ENCODE measurements at places on chromosomes 13 and 19. TPM values are rescaled to one million over a fixed set of nuclear protein-coding genes. Genes with fewer than 3 reads are reported as not detected.

DNA sequence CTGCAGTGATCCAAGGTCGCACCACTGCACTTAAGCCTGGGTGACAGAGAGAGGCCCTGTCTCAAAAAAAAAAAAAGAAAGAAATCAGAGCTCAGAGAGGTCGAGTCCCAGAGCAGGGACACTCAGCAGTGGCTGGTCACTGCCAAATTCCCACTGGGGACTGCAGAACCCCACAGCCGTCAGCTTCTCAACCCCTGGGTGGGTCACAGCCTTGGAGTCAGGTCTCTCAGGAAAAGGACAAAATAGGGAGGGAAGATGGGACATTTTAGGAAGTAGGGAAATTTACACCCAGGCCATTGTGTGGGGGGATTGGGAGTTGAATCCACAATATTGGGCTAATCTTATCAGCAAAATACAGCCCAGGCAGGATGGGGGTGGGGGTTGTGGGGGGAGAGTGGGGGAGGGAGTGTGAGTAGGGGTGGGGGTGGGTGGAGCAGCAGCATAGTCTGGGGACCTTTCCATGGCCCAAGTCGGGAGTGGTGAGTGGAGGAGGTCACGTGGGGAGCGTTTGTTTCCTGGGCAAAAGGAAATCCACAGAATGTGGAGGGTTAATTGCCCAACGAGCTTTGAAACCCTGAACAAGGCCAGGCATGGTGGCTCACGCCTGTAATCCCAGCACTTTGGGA, 5.0 kb upstream of the CCDC194 start:
- H3K4me3 ChIP-seq = no peak overlapping the region
- H3K36me3 ChIP-seq = peaks cover 2% of the 10 kb centered on the region
- H3K27me3 ChIP-seq = no peaks in the 10 kb centered on the region
- H3K27ac ChIP-seq = peak overlapping the region; percentile 14
- DNase-seq = no peak

DNA sequence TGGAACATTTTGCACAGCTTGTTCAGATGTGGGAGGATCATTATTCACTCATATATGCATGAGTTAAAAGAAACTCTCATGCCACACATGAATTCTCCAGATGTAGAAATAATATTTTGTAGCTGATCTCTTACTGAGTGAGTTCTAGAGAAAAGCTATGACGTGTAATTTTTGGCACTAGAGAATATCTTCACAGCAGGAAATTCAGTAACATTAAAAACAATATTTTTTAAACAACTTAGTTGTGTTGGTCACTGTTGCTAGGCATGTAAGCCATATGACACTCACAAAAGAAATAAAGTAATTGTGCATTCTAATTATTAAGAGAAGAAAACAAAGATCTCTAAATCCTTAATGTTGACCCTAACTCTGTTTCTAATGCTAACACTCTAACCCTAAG, 371.4 kb upstream of the SLC10A2 start:
- DNase-seq = no peak
- no peaks in the 10 kb centered on the region for H3K27me3 ChIP-seq
- no peak overlapping the region for H3K27ac ChIP-seq
- no peak overlapping the region for H3K4me3 ChIP-seq

GRCh38 chr19:30647891-30648720, 275.9 kb downstream of the ZNF536 start:
- peaks cover 3% of the 10 kb centered on the region for H3K36me3 ChIP-seq
- DNase-seq = no peak
- no peaks in the 10 kb centered on the region for H3K4me1 ChIP-seq
- no peak overlapping the region for H3K4me3 ChIP-seq
- peaks cover 69% of the 10 kb centered on the region for H3K27me3 ChIP-seq

- no peaks in the 10 kb centered on the region for H3K4me1 ChIP-seq
- no peaks in the 10 kb centered on the region for H3K36me3 ChIP-seq
- no peak overlapping the region for H3K27ac ChIP-seq
- no peaks in the 10 kb centered on the region for H3K27me3 ChIP-seq
Measured at GRCh38 chr13:60893801-60894200, 496.8 kb downstream of the TDRD3 start.

GRCh38 chr19:3132971-3133792, 2.7 kb upstream of the GNA15 start:
- peak; percentile 62 for DNase-seq
- peak overlapping the region; percentile 96 for H3K27ac ChIP-seq
- H3K4me3 ChIP-seq = peak overlapping the region; percentile 83
- H3K4me1 ChIP-seq = peaks cover 22% of the 10 kb centered on the region

DNA sequence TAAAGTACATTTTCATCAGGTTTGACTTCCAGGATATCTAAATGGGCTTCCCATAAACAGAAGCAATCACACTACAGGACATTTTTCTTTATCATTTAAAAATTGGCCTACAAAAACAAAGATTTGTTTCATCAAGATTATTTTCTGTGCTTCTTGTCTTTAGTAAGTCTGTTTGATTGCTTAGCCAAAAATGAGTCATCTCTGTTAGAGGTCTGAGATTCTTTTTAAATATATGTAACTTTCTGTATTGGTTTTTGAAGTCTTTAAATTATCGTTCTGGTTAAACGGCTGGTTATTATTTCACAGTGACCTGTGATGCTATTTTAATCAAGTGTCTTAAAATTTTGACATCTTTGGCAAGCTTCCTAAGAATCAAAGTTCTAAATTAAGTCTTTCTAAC, 62.7 kb downstream of the SLITRK1 start:
- no peaks in the 10 kb centered on the region for H3K27me3 ChIP-seq
- no peaks in the 10 kb centered on the region for H3K36me3 ChIP-seq
- no peaks in the 10 kb centered on the region for H3K4me1 ChIP-seq
- DNase-seq = no peak

DNA sequence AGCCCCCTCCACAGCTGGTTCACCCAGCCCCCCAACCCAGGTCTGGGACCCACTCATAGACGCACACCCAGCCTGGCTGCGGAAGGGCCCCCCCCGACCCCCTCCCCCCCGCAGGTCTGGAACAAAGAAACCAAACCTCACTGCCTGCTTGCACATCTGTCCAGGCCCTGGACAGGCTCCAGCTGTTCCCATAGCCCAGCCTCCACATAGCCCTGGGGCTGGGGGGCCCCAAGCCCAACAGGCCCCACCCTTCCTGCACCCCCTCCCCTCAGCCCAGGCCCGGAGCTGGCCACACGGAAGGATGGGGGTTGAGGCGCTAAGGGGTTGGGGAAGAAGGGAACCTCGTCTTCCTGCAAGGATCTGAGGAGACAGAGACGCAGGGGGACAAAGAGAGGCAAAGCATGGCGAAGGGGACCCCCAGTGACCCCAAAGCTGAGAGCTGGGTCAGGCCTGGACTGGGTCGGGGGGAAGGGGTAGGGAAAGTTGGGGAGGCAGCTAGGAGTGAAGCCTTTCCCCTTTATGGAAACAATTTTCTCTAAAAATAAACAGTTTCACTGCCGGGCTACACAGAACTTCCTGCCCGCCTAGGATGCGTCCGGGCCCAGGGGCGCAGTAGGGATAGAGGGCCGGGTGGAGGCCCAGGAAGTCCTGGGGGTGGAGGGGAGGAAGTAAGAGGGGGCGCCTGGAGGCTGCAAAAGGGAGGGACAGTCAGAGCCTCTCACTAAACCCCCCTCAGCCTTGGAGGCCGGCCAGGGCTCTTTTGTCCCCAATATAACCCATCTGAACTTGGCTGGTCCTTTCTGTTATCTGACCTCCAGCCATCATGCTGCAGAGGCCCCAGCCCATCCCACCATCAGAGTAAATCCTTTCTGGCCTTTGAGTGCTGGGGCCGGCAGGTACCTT, 2.4 kb downstream of the KANK2 start:
- H3K36me3 ChIP-seq = no peaks in the 10 kb centered on the region
- no peak for DNase-seq
- H3K4me1 ChIP-seq = peaks cover 9% of the 10 kb centered on the region

DNA sequence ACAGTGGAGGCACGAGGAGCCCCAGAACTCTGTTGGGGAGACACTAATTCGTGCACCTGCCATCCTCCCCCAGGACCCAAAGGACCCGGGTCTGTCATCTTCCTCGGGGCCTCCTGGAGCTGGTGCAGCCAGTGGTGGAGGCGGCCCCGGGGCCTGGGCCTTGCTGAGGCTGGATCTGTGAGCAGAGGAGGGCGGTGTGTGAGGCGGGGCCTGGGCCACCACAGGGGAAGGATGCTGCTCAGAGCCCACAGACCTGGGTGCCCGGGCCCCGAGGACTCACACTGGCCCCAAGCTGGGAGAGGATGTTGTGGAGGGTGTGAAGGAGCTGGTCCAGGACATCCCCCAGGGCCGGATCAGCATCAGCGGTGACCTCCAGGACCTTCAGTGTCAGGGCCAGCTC, 8.3 kb downstream of the IFNL3 start:
- peak overlapping the region; percentile 74 for H3K27ac ChIP-seq
- no peak for DNase-seq
- H3K4me1 ChIP-seq = peaks cover 21% of the 10 kb centered on the region
- H3K36me3 ChIP-seq = no peaks in the 10 kb centered on the region
- peak overlapping the region; percentile 19 for H3K4me3 ChIP-seq

- no peaks in the 10 kb centered on the region for H3K4me1 ChIP-seq
- no peak for DNase-seq
- H3K4me3 ChIP-seq = no peak overlapping the region
- peaks cover 2% of the 10 kb centered on the region for H3K36me3 ChIP-seq
- H3K27ac ChIP-seq = no peak overlapping the region
- H3K27me3 ChIP-seq = peaks cover 4% of the 10 kb centered on the region
Measured at GRCh38 chr19:44602081-44602480, 11.3 kb upstream of the IGSF23 start.

DNA sequence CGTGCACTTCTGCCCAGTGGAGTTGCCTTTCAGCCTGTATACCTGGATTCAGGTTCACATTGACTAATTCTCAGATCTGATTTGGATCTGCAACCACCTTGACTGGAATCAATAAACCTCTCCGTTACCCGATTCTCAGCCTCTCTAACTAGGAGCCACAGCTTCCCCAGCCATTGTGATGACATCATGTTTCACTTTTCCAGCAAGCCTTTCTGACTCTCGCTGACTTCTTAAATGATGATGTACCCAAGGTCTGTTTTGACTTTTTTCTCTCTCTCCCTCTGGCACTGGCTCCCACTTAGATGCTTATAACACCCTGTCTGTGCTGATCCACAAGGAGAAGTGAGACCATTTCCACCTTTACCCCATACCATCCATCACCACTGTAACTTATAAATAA, 13.5 kb upstream of the FAM124A start:
- no peak overlapping the region for H3K27ac ChIP-seq
- H3K4me1 ChIP-seq = no peaks in the 10 kb centered on the region
- H3K27me3 ChIP-seq = peaks cover 81% of the 10 kb centered on the region
- no peaks in the 10 kb centered on the region for H3K36me3 ChIP-seq

DNA sequence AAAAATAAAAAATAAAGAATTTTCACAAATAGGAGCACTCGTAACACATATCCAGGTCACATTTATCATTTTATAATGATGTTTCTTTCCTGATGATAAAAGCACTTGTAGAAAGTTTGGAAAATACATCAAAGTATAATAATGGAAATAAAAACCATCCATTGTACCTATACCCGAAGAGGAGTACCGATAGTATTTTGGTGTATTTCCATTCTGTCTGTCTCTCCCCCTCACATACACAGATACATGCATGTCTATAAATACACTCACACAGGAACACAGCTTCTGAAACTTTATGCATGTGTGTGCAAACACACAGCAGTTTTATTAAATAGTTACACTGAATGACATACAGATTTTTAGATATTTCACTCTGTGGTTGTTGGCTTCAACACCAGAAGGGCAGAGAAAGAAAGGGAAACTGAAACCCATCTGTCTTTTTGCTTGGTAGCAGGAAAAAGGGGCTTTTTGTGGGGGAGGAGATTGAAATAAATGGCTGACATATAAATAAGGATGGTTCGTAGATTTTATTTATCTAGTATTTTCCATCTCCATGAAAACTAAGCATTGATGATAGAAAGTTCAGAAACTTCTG, 114.8 kb downstream of the LRCH1 start:
- peaks cover 35% of the 10 kb centered on the region for H3K4me1 ChIP-seq
- no peaks in the 10 kb centered on the region for H3K27me3 ChIP-seq
- no peak for DNase-seq
- peak overlapping the region; percentile 87 for H3K4me3 ChIP-seq
- peaks cover 5% of the 10 kb centered on the region for H3K36me3 ChIP-seq

GRCh38 chr19:53960187-53960586, 2.5 kb upstream of the CACNG8 start:
- no peak for DNase-seq
- H3K4me3 ChIP-seq = no peak overlapping the region
- peaks cover 17% of the 10 kb centered on the region for H3K4me1 ChIP-seq
- H3K36me3 ChIP-seq = peaks cover 25% of the 10 kb centered on the region
- peaks cover 74% of the 10 kb centered on the region for H3K27me3 ChIP-seq
- H3K27ac ChIP-seq = no peak overlapping the region

GRCh38 chr13:49307365-49307764, 59.6 kb downstream of the CDADC1 start:
- no peaks in the 10 kb centered on the region for H3K36me3 ChIP-seq
- no peak for DNase-seq
- H3K27ac ChIP-seq = peak overlapping the region; percentile 34
- H3K27me3 ChIP-seq = no peaks in the 10 kb centered on the region
- H3K4me3 ChIP-seq = no peak overlapping the region

GRCh38 chr19:21587117-21587461, 81.7 kb downstream of the ZNF429 start:
- peak overlapping the region; percentile 67 for H3K27ac ChIP-seq
- H3K36me3 ChIP-seq = no peaks in the 10 kb centered on the region
- DNase-seq = no peak
- peaks cover 12% of the 10 kb centered on the region for H3K4me1 ChIP-seq

DNA sequence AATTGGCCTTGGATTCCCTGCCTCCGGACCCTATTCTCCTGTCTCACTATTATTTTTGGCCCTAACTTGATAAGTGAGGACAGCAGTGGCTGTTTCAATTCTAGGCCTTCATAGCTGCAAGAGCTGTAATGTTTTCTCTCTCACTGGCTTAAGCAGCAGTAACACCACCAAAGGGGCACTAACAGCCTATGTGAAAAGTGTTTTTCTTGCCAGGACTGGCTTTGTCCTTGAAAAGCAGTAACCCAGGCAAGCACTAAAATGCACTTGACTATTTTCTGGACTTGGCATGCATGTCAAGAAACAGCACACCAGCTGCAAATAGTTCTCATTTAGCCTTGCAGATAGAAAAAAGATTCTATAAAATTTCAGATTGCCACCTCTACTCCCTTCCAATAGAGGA, 9.3 kb upstream of the FBXL3 start:
- H3K36me3 ChIP-seq = no peaks in the 10 kb centered on the region
- no peak overlapping the region for H3K27ac ChIP-seq
- no peak overlapping the region for H3K4me3 ChIP-seq
- no peaks in the 10 kb centered on the region for H3K27me3 ChIP-seq
- peaks cover 3% of the 10 kb centered on the region for H3K4me1 ChIP-seq

DNA sequence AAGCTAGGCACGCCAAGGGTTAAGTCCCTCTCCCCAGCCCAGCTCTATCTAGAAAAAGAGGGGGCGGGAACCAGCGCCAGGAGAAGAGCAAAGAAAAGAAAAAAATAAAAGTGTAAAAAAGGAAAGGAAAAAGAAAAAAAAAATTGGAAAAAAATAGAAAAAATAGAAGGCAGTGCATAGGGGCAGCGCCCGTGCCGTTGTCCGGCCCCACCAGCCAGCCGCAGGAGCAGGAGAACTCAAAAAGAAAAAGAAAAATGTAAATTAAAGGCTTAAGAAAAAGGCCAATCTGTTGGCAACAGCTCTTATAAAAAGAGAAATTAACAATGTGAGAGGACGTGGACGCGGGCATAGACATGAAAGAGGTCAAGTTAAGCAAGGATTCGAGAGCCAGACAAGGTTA, 105.4 kb upstream of the ZNF98 start:
- no peak overlapping the region for H3K4me3 ChIP-seq
- H3K27ac ChIP-seq = no peak overlapping the region
- peaks cover 2% of the 10 kb centered on the region for H3K36me3 ChIP-seq
- no peaks in the 10 kb centered on the region for H3K4me1 ChIP-seq

The MEIOSIN gene
- not detected for total RNA-seq

The PLA2G4C gene
- 11.7 TPM for total RNA-seq
